Smooth muscle cell of the brain vasculature (primary cell): ENCODE measurements at places on chromosomes 6 and 20.
A peak's percentile ranks its signal among the peaks of the same experiment; 100 is the strongest.

DNA sequence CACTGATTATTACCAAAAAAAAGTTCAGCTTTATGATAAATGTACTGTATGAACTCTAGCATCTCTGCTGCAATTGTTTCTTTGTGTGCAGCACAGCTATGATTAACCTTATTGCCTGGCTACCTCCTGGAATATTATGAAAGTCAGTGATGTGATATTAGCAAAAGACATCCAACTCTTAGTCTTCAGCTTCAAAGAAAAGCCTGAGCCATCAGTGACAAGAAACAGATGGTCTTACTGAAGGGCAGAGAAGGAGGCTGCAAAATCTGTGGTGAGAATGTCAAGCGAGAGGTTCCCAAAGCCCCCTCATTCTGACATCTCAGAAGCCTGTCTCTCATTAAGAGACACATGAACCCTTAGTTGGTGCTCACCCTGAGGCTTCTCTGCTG is 89.4 kb upstream of the TNFAIP3 start:
- DNase-seq: no peak

DNA sequence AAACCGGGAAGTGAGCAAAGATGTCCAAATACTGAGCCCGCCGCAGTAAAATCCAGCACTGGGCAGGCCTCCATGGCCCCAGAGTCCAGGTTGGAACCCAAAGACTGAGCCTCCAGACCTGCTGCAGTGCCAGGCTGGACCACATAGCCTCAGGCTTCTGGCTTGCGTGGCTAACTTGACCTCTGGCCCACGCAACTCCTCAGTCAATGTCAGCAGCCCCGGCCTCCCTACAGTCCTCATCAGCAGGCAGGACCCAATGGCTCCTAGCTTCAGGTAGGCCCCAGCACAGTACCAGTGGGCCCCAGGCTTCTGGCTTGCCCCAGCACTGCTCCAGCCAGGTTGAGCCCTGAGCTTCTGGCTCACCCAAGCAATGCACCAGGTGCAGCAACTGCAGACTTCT is 245.1 kb upstream of the AFDN start:
- DNase-seq: no peak

DNA sequence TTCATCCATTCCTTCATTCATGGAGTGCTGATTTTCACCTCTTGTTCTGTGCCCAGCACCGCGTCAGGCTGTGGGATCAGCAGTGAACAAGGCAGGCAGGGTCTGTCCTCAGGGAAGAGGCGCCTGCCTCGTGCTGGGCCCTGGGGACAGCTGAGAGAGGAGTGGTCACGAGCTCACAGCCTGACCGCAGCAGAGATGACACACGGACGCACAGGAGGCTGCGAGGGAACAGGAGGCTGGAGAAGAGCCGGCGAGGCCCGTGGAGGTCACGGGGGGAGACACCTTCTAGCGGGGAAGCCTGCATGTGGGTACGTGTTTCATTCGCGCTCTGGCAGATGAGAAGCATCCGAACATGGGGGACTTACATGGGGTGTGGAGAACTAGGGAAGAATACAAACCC is 27.5 kb downstream of the PXDC1 start:
- no peak for DNase-seq

DNA sequence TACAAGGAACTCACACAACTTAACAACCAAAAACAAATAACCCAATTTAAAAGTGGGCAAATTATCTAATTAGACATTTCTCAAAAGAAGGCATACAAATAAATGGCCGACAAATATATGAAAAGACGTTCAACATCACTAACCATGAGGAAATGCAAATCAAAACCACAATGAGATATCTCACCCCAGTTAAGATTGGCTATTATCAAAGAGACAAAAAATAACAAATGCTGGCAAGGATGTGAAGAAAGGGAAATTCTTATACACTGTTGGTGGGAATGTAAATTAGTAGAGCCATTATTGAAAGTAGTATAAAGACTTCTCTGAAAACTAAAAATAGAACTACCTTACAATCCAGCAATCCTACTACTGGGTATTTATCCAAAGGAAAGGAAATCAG is 96.7 kb upstream of the SIRPG start:
- DNase-seq: no peak

DNA sequence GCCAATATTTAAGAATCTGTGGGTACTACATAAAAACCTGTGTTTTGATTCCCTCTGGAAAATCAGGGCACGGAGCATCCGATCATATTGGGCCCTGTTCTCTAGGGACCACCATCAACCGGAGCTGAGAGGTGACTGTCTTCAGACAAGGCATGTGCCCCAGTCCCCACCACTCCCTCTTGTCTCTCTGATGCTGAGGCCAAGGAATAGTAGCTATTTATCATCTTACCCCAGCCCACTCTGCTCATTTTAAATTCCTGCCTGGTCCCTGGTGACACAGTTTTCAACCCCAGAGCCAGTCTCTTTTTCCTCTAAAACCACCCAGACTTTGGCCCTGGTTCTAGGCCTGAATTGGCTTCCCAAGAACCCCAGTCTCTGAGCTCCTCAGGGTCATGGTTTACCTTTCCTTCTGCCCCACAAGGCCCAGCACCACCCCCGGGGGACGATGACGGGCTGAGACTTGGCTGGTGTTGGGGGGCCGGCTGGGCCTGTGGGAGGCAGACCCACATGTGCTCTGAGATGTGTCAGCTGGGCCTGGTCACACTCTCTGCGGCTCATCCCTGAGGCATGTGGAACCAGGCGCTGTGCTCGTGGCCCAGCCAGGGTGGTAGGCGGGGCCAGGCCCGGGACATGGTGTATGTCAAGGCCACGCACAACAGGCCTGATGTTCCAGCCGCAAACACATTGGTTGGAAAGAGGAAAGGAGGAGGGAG is 114.4 kb downstream of the CEBPB start:
- no peak for DNase-seq

DNA sequence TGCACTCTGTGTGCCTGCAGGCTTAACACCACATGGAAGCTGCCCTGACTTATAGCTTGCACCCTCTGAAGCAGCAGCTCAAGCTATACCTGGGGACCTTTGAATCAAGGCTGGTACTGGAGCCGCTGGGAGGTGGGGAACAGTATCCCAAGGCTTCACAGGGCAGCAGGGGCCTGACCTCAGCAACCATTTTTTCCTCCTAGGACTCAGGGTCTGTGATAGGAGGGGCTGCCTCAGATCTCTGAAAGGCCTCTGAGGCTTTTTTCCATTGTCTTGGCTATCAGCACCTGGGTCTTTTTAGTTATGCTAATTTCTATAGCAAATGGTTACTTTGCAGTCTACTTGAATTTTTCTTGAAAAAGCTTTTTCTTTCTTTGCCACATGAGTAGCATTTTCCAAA is 80.2 kb upstream of the OPRM1 start:
- DNase-seq: no peak

DNA sequence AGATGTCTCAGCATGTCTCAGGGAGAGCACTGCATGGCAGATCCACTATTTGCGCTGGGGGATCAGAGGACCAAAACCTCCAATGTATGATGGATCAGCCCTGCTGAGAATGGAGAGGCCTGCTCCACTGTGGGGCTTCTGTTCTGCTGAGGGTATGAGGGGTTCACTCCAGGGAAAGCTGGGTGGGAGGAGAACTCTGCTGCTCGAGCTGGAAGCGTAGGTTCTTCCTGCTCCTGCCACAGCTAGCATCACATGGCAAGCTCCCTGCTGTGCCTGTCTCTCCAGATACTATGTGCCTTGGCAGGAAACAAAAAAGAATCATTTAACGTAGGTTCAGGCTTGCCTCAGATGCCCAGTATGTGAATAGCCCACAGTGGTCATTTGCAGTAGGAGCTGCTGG is 105.8 kb downstream of the EPM2A start:
- DNase-seq: no peak

GRCh38 chr6:15876406-15876805 is 213.6 kb upstream of the DTNBP1 start:
- DNase-seq: no peak

- DNase-seq: no peak
Observed at GRCh38 chr6:52400313-52401041, 19.7 kb upstream of the EFHC1 start.

GRCh38 chr20:11103866-11104265 is 430.1 kb upstream of the JAG1 start:
- no peak for DNase-seq

- DNase-seq: peak; percentile 23
Observed at GRCh38 chr20:53547664-53548239, 45.9 kb downstream of the ZNF217 start.

- no peak for DNase-seq
Observed at GRCh38 chr20:40967700-40968099, 60.9 kb upstream of the TOP1 start.

DNA sequence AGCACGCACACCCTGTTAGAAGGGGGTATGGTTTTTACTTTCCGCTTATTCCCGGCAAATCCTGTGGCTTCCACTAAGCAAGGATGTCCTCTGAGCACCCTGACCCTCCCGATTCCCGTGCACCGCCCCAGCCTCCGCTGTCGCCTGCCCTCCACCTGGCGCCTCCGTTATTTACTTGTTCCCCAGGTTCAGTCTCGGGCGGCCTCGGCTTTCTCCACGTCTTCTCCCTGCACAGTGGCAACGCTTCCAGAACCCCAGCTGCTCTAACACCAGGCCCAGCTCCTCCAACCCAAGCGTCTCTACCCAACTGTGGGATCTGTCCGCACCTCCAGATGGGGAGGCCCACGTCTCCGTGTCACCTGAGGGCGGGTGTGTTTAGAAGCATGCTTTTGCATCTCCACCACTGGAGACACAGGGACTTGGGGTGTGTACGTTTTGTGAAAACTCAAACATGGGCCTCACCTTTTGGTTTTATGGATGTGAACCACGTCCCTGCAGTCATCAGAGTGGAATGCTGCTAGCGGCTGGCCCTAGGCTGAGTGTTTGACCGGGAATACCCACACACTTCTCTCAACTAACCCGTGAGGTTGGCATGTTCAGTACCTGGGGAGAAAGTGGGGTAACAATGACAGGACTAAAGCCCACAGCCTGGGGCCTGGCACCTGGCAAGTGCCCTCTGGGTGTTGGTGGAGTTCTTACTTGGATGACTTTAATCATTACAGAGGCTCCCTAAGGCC is 79.9 kb downstream of the THBS2 start:
- DNase-seq: no peak

DNA sequence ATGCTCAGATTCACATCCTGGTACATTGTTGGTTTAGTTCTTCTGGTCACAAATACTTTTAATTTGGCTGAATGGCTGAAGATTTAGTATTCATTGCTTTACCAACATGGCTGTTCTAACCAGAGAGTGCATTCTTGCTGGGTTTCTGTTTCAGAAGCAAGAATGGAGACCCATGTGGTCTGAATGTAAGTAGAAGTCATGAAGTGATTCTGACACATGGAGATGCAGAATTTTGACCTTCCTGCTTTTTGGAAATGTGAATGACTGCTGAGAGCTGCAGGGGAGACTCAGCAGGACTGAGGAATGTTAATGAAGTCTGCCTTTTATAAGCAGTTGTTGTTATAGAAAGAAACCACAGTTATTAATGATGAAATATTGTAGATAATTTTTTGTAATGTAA is 576.1 kb upstream of the MARCKS start:
- DNase-seq: peak; percentile 57

DNA sequence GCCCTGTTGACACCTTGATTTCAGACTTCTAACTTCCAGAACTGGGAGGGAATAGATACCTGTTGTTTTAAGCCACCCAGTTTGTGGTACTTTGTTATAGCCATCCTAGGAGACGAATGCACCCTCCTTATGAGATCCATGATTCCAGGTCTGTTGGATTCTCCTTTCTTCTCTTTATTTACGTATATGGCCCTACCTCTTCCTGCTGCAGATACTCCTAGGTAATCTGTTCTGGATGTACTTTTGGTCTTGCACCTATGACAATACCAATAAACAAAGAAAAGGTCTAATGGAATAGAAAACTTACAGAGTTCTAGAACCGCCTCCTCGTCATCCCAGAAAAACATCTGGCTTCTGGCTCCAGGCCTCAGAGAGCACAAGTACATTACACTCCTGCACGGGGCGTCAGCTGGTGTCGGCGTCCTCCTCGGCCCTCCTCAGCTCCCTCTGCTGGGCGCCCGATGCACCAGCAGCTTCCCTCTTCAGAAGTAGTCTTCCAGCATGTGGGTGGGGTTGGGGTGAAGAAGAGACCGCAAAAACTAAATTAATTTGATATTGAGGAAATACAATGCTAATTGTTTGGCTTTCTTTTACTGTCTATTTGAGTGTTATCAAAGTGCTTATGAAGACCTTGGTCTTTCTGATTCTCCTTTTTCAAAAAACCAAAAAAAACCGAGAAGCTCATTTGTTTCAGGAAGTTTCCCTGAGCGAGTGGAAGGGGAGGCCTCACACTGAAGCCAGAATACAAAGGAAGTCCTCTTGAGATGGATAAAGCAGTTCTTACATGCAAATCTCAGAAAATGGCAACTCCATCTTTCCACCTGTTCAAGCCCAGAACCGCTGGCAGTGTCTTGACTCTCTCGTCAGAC is 9.7 kb upstream of the ATXN1 start:
- DNase-seq: no peak

DNA sequence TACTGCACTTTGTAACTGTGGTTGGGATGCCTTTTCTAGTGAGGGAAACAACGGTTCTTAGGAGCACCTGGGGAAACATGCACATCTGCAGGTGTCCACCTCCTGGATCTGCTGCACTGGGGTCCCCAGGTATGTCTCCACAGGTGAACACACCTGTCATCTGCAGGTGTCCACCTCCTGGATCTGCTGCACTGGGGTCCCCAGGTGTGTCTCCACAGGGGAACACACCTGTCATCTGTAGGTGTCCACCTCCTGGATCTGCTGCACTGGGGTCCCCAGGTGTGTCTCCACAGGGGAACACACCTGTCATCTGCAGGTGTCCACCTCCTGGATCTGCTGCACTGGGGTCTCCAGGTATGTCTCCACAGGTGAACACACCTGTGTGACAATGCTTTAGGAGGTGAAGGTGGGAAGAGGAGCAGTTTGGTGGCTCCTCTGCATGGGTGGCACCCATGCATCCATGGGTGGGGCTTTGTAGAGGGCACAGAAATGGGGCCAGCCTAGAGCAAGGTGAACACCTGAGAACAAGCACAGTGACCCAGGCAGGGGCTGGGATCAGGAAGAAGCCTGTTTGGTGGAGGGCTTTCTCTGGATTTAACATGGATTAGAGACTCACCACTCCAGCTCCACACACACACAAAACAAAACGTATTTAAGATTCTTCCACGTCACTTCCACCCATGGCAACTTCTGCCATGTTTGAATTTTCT is 206.0 kb upstream of the CDH4 start:
- no peak for DNase-seq

DNA sequence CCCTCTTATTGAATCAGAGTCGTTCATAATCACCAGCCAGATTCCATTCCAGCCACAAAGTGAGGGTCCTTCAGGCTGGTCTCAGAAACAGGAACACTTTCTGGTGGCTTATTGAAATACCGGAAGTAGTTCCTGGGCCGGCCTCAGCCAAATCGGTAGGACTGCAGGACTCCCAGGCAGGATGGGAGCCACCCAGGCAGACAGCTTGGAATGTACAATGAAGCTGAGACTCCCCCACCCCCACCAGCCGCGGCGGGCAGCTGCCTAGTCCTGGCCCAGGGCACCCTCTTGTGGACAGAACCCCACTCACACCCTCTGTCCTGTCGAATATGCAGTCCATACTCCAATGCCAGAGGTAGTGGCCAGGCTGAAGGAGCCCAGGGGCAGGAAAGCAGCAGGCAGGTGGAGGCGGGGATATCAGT is 43.8 kb downstream of the MDFI start:
- peak; percentile 71 for DNase-seq

- DNase-seq: no peak
Observed at GRCh38 chr6:147467428-147467827, 41.1 kb upstream of the SAMD5 start.

GRCh38 chr6:90319044-90319443 is 22.4 kb upstream of the BACH2 start:
- DNase-seq: no peak

- no peak for DNase-seq
Observed at GRCh38 chr6:116412270-116412669, 41.5 kb downstream of the DSE start.
